ENCODE measurements at places on chromosomes 1 and 21. TPM values are rescaled to one million over a fixed set of nuclear protein-coding genes. Genes with fewer than 3 reads are reported as not detected.

- peak; percentile 71 for DNase-seq
These were observed 45.5 kb upstream of the RASAL2 start for GRCh38 chr1:178048426-178048825.

Gene SPATA17
- 0.09 TPM for total RNA-seq

Gene LIN28A
- not detected for total RNA-seq

Gene TTC39A
- total RNA-seq, result 0.16 TPM

Gene GJA8
- not detected for total RNA-seq

All from HFFc6 (cell line).